ENCODE measurements at places on chromosomes 4 and X.

DNA sequence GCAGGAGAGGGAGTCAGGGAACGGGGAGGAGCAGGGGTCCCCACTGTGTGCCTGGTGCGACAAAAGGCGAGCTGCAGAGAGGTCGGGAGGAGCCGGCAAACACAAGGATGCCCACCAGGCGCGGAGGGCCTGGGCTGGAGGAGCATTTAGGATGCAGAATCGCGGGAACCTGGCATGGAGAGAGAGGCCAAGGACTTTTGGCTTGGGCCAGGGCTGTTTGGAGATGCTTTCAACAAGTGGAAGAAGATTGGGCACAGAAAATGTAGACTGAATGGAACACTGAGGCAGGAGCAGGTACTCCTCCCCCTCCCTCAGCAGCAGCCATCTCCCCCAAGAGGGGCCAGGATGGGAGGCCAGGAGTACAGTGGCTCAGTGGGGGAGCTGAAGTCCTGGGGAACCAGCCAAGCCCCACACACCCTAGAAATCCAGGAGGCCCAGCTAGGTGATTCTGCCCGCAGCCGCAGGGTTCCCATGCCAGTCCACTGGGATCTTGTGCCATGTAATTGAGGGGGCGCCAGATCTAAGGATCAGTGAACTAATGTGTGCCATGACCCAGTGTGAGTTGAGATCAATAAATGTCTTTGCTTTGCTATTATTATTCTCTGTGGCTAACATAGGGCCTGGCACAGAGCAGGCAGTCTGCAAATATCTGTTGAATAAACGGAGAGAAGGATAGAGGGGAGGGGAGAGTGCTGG is 1.1 kb upstream of the ABLIM2 start:
- no peak for DNase-seq

GRCh38 chr4:180134091-180134866 is 2108.9 kb upstream of the TENM3 start:
- no peak for DNase-seq

- no peak for DNase-seq
Observed at GRCh38 chr4:41318839-41319530, 62.3 kb downstream of the UCHL1 start.

GRCh38 chr4:9943761-9944160 is 77.5 kb downstream of the SLC2A9 start:
- no peak for DNase-seq

DNA sequence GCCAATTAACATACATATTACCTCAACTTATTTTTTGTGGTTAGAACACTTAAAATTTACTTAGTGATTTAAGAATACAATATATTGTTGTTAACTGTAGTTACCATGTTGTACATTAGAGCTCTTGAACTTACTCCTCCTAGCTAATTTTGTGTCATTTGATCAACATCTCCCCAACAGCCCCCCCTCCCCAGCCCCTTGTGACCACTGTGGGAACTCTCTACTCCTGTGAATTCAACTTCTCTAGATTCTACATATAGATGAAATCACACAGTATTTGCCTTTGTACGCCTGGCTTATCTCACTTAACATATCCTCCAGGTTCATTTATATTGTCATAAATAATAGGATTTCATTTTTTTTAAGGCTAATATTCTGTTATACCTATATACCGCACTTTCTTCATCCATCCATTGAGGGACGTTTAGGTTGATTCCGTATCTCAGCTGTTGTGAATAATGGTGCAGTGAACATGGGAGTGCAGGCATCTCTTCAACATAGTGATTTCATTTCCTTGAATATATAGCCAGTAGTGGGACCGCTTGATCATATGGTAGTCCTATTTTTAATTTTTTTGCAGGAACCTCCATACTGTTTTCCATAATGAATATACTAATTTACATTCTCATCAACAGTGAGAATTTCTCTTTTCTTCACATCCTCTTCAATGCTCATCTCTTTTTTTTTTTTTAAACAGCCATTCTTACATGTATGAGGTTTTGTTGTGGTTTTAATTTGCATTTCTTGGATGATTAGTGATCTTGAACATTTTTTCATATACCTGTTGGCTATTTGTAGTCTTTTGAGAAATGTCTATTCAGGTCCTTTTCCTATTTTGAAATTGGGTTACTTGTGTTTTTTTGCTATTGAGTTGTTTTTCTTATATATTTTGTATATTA is 66.8 kb downstream of the RAPGEF2 start:
- DNase-seq: no peak

DNA sequence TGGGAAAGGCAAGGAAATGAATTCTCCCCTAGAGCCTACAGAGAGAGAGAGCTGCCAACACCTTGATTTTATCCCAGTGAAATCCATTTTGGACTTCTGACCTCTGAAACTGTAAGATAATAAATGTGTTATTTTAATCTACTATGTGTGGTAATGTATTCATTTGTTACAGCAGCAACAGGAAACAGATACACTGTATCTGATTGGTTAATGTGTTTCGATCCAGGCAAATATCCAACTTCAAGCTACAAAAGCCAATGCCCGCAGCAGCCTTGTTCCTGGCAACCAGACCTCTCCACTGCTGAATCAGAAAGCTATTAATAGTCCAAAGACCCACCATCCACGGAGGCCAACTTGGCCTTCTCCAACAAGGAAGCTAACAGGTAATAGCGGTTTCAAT is 318.1 kb downstream of the PTTG2 start:
- no peak for DNase-seq

DNA sequence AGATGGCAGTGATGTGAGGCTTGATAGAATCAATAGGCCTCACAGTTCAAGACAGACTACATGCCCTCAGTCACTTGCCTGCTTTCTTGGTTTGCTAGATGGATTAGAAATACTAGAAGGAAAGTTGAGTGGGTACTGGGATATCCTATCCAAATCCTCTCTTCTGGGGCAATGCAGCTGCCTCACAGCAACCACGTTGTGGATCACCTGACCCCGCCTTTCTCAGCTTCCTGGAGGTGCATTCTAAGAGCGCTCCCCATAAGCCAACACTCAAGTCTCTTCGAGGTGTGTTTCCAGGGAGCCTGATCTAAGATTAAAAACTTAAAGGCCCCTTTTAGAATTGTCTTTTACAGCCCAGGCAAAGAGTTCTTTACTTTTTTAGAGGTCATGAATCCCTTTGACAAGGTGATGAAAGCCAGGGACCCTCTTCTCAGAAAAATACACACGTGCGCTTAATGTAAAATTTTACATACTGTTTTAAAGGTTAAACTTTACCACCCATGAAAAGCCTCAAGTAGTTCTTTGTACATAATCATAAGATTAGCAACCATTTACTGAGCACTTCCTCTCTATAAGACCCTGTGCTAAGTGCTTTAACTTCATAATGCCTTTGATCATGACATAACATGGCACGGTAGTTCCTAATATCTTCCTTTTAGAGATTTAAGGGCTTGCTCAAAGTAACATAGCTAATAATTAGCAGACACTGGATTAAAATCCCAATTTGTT is 840 bp upstream of the RPL34 start:
- DNase-seq: no peak
